Stimulated activated CD8-positive, alpha-beta memory T cell treated with anti-CD3 and anti-CD28 coated beads, Interleukin-4, amount 100 ng/mL, for 1 hour (primary cell): ENCODE measurements at places on chromosomes 12 and 14.

DNA sequence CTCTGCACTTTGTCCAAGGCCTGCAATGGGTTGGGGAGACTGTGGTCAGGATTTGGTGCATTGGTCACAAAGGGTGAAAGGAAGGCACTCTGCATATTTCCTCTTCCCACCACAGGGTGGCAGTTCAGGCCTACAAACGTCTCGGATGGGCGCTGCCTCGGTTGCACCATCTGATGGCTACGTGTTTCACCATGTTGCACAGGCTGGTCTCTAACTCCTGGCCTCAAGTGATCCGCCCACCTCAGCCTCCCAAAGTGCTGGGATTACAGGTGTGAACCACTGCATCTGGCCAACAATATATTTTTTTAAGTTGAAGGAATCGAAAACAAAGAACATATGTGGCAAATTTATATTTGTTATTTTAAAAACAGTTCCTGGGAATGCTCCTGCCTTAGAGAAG lies 35.1 kb downstream of the TMBIM6 start:
- DNase-seq: no peak

DNA sequence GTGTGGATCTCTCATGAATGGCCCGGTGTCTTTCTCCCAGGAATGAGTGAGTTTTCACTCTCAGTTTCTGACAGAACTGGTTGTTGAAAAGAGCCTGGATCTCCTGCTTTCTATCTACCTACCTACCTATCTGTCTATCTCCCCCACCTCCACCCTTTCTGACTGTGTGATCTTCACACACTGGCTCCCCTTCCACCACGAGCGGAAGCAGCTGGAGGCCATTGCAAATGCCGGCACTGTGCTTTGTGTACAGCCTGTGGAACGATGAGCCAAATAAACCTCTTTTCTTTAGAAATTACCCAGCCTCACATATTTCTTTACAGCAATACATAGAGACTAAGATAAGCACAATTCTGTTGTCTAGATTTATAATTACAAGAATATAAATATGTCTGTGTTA lies 7.2 kb downstream of the GSKIP start:
- no peak for DNase-seq

DNA sequence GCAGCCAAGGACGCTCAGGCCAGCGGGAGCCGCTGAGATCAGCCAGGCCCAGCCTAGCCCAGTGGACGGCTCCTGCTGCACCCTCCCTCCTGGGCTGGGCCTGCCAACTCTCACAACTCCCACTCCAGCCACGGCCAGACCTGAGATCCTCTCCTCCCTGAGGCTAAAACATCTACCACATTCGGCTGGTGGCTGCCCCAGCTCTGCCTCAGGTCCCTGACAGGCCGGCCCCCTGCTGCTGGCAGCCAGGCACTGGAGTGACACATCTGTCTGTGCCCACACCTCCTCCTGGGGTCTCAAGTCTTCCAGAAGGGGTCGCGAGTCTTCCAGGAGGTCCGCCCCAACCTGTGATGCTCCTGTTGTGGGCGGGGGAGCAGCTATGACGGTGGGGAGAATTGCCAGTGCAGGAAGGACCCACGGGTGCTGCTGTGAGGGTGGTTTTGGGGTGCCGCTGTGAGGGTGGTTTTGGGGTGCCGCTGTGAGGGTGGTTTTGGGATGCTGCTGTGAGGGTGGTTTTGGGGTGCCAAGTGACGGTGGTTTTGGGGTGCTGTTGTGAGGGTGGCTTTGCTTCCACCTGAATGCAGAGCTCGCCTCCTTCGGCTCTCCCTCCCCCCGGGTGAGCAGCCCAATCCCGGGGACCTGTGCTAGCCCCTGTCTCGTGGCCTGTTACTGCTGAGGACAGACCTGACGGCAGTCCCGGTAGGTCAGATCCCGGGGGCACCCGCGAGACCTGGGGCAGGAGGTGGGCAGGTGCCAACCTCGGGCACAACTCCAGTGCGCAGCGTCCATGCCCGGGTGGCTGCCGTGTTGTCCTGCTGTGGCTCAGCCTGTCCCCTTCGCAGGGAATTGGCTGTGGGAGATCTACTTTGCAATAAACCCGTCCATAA lies 27.5 kb upstream of the C14orf180 start:
- no peak for DNase-seq

- DNase-seq: no peak
These were observed 15.0 kb downstream of the GXYLT1 start for GRCh38 chr12:42129595-42130204.

GRCh38 chr12:98684199-98684598 lies 39.1 kb downstream of the APAF1 start:
- DNase-seq: no peak

GRCh38 chr14:105908481-105908911 lies 382.1 kb downstream of the TMEM121 start:
- no peak for DNase-seq

GRCh38 chr12:114858388-114859146 lies 174.6 kb upstream of the TBX3 start:
- no peak for DNase-seq

- no peak for DNase-seq
These were observed 63.3 kb downstream of the ERC1 start for GRCh38 chr12:1054117-1054870.

DNA sequence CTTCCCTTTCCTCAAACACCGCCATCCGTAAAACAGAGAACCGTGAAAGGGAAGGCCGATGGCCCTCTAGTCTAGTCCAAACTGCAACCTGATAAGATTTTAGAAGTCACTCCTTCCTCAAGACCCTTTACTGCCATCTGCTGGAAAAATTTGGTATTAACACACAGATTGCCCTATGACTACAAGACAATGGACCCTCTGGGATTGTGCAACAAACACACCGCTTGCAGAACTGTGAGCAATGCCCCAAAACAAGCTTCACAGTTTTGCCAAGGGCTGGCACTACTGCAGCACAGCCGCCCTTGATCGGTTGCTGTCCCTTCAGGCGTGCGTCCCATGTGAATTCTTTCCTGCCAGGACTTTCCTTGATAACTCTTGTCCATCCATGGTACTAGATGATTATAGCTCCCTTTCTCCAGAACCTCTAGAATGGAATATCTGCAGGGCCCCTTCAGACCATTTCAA lies 23.1 kb downstream of the LLPH start:
- DNase-seq: no peak

DNA sequence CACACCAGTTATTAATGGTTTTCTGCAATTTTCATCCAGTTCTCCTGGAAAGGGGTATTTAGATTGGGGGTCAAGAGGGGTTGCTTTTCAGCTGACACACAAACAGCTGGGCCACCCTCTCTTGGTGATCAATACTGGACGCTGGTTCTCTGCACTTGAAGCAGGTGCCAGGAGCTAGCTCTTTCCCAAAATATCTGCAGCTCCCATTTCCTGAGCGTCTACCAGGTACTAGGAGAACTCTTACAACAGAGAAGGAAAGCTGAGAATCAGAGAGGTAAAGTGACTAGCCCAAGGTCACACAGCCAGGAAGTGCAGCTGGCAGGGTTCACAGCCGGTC lies 1.2 kb downstream of the TESC start:
- no peak for DNase-seq

GRCh38 chr14:69439521-69440270 lies 41.2 kb downstream of the SLC39A9 start:
- DNase-seq: no peak

DNA sequence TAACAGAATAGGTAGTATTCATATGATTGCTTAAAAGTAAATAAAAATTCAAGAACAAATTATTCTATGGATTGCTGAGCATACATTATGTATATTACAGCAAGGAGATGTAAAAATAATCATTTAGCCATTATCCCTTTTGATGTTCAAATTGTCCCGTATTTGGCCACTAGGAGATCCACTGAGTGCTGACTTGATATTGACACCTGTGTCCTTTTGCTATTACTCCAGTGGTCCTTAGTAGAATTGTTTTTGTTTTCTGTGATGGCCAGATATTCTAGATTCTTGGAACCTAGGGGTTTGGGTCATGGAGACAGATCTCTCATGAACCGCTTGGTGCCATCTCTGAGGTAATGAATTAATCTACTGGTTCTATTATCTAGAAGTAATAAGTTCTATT lies 16.8 kb downstream of the ERO1A start:
- DNase-seq: no peak

- no peak for DNase-seq
These were observed 20.2 kb downstream of the TCHP start for GRCh38 chr12:109920261-109920780.

DNA sequence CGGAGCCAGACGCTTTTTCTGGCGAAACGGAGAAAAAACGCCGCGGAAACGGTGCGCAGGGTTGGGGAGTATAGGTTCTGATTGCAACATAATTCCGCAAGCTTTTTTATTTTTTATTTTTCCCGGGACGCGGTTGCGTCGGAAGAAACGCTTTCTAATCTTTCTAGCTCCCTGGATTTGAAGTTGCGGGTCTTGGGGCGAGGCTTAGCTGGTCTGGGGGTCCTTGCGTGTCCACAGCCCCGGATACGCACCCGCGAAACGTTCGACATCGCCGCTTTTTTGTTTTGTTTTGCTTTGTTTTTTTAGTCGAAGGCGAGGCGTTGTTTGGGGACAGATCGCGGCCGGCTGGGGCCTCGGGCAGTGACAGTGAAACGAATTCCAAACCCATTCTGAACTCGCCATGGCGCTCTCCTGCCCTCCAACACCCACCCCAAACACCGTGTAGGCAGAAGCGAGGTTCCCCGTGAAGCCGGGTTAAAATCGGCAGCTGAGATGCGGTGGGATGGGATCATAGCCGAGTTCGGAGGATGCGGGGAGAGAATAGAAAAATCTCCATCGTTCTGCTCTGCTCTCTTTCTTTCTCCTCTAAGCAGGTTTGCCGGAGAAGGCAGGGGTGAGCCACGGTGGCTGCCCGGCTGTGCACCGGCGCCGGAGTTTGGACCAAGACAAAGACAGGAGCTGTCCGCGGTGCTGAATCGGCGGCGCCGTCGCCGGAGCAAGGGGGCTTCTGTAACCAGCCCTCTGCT lies 8.1 kb upstream of the LHX5 start:
- no peak for DNase-seq

GRCh38 chr14:21072031-21072473 lies 1.9 kb downstream of the ARHGEF40 start:
- no peak for DNase-seq

DNA sequence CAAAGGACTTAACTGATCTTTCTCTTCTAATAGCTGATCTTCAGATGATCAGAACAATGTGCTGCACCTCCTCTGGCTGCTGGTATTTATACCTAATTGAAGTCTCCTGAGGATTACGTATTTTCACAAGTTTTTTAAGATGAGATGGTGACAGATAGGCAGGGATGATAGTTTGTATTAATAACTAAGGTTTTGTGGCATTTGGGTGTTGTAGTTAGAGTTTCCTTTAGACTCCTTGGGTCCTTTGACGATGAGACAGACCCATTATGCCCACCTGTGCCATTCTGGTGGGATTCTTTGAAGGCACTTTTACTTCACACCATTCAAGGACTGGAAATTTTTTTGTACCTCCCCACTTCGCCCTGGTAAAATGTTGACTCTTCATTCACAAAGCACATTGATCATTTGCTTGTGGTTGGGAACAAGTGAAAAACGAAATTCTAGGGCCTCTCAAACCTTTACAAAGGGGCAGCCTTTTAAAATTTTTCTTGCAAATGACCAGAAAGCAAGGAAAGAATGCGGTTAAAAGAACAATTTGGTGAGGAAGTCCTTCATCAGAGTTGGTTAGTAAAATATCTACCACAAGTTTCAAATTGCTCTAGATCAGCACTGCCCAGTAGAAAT lies at the start of gene IFNG:
IFNG (minus strand) TSS at position 60 of the 624 bp plus-strand sequence. CDS start 125 bp downstream, outside the sequence.
- no peak for DNase-seq

GRCh38 chr14:22106700-22107697 lies 433.4 kb upstream of the OR4E1 start:
- DNase-seq: no peak

DNA sequence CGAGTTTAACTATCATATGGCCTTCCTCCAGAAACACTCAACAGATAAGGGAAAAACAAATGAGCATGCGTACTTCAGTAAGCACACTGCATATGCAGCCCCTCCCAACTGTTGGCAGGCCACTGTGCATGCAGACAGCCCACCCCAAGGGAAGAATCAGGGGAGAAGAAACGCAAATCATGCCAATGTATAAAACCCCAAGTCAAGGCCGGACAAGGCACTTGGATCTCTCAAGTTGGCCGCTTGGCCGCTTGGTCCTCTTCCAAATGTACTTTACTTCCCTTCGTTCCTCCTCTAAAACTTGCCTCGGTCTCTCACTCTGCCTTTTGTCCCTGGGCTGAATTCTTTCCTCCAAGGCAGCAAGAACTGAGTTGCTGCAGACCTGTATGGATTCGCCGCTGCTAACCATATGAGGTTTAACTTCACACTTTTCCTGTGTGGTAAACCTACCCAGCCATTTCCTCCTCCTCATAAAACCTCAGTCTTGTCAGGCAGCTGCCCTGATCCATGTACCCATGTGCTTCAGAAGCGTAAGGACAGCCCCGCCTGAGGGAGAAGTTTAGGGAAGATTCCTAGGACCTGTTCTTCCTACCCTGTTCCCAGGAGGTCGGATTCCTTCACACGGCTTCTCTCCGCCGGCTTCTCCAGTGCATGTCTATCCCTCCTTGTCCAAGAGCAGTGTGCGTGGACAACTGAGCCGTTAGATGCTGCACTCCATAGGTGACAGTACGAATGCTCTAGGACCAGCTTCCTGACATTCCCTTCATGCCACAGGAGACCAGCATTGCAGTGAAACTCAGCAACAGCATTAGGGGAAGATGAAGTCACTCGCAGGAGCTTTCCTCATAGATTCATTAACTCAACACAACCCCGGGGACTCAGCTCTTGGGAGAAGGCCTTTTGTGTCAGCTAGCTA lies 188.0 kb downstream of the MON2 start:
- no peak for DNase-seq

DNA sequence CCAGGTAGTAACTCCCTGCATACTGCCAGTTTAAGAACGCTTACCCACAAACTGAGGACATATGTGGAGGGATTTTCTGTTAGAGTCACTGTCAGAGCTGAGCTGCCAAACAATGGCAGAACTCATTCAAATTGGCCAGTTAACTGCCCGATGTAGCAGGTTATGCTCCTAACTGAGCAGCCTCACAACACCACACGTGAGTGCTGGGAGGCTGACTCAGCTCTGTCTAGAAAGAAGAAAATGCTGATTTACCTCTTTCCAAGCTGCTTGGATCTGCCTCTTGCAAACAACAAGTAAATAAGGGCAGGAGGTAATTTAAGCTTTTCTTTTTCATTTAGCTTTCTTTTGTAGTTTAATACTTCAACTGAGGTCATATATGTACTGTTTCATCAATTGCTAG lies 195.6 kb downstream of the PELI2 start:
- DNase-seq: no peak

DNA sequence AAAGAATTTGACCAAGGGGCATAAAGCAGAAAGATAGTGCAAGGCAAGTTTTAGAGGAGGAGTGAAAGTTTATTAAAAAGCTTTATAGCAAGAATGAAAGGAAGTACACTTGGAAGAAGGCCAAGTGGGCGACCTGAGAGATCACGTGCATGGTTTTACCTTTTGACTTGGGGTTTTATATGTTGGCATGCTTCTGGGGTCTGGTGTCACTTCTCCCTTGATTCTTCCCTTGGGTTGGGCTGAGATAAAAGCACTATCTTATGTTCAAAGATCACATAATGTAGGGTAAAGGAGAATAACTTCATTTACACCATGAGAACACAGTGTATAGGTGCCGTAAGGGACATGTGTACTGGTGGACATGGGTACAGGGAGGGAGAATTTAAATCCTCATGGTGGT lies 17.7 kb upstream of the TMEM30B start:
- no peak for DNase-seq

- DNase-seq: no peak
These were observed 18.6 kb downstream of the EPS8 start for GRCh38 chr12:15770581-15770980.
